ENCODE measurements at places on chromosomes 16 and 17.

- no peak for DNase-seq
These were observed 214.2 kb downstream of the MAF start for GRCh38 chr16:79386299-79386698.

DNA sequence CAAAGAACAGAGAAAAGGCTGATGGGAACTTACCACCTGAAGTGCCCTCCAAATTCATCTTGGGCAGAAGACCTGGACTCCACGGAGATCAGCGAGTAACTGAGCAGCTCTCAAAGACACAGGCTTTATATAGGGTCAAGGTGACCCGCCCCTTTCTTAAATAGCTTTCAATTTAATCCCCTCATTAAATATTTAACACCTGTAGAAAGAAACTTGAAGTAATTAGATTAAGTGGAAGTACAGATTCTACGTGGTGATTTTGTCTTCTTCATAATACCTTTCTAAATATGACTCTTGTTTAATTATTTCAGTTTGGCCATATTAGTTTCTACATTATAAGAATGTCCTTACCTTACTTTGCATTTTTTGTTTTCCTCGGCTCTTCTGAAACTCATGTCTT is at the start of gene DUXB:
Gene DUXB (minus strand): TSS at position 101 of the 400 bp plus-strand sequence. CDS start 43 bp downstream, at position 58.
- DNase-seq, result no peak

DNA sequence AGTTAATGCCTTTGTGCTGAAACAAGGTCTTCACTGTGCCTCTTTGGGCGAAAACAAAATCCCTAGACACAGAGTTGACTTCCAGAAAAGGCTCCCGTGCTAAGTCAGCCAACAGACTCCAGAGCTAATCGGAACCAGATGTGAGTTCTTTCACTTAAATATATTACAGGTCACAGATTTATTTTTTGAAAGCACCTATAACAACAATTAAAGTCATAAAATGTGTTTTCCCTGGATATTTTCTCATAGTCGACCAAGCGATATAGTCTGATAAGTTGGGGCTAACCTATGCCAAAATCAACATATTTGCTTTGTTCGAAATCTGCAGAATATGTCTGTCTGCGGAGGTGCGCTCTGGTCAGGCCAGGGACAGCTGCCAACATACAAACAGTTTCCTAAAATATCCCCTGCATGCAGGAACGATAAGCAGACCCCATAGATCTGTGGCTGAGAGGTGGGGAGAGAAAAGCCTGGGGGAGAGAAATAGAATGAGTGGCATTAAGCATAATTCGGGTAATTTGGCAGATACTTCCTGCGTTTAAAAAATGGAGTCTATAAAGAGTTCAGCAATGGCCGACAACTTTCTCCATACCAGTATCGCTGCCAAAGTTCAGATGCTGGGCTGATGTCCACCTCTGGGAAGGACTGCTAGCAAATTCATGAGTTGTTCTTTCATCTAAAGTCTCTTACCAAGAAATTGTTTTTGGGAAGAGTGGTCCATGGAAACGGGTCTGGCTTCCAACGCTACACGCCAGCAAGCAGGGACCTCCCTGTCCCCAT is 50.8 kb upstream of the MYH10 start:
- no peak for DNase-seq

GRCh38 chr16:4233431-4233830 is 8.4 kb downstream of the SRL start:
- no peak for DNase-seq

DNA sequence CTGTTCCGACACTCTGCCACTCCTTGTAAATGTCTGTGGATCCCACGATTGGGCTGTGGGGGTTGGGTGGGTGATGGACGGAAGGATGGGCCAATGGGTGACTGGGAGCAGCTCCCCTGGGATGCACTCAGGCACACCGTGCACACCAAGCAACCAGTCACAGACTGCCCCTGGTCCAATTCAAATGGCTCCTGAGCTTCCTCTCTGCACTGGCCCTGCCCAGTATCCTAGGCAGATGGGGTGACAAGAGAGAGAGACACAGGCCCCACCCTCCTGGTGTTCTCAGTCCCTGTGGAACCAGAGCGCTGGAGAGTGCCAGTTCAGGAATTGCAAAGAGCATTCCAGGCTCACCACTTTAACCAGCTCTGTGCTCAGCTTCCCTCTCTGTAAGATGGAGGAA is 32.8 kb downstream of the BEAN1 start:
- no peak for DNase-seq

GRCh38 chr16:66948134-66948836 is 12.8 kb upstream of the CES3 start:
- DNase-seq, result peak; percentile 58

DNA sequence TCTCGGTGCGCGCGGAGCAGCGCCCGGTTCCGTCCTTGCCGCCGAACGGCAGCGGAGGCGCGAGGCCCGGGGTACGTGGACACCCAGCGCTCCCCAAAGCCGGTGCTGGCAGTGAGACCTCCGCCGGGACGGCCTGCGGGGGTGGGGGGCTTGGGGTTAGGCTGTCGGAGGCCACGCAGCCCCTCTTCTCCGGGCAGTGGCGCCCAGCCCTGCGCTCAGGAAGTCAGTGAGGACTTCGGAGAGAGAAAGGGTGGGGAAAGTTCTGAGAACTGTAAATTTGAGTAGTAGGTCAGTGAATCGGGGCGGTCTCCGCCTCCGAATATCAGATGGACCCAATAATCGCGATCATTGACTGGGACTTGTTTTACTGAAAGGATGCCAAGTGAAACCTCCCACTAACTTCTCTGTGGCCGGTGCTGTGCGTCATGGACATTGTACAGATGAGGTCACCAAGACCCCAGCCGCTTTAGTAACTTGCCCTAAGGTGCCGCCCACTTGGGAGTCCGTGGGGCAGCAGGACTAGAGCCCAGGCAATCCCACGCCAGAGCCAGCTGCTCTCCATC is 468 bp downstream of the IL4R start:
- peak; percentile 64 for DNase-seq

- DNase-seq, result no peak
These were observed 43.4 kb downstream of the OSBPL7 start for GRCh38 chr17:47778184-47778635.

DNA sequence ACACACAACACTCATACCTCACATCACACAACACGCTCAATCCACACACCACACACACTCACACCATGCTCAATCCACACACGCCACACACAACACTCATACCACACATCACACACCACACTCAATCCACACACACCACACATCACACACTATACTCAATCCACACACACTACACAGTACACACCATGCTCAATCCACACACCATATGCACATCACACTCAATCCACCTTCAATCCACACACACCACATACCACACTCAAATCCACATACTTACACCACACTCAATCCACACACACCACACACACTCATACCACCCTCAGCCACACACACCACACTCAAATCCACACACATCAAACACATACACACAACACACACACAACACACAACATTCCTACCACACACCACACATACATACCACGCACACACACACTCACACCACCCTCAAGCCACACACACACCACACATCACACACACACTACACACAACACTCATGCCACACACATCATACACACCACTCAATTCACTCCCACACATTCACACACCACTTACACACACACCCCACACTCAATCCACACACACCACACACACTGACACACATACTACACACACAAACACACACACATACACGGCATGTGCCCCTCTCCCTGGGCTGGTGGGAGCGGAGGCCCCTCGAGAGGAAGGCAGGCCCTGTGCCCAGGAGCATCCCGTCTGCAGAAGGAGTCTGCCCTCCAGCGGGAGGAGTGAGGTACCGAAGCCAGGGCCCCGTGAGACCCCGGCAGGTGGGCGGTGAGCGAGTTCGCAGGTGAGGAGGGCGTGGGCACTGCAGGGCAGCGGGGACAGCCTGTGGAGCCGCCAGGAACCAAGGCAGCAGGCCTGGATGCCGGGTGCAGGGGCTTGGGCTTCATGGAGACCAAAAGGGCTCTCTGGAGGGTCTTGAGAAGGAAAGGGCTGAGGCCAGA is 33.1 kb upstream of the RPTOR start:
- no peak for DNase-seq

GRCh38 chr17:77602883-77603640 is 355.4 kb upstream of the TNRC6C start:
- no peak for DNase-seq

- DNase-seq, result no peak
These were observed 140.6 kb downstream of the MAP2K6 start for GRCh38 chr17:69555056-69555455.

DNA sequence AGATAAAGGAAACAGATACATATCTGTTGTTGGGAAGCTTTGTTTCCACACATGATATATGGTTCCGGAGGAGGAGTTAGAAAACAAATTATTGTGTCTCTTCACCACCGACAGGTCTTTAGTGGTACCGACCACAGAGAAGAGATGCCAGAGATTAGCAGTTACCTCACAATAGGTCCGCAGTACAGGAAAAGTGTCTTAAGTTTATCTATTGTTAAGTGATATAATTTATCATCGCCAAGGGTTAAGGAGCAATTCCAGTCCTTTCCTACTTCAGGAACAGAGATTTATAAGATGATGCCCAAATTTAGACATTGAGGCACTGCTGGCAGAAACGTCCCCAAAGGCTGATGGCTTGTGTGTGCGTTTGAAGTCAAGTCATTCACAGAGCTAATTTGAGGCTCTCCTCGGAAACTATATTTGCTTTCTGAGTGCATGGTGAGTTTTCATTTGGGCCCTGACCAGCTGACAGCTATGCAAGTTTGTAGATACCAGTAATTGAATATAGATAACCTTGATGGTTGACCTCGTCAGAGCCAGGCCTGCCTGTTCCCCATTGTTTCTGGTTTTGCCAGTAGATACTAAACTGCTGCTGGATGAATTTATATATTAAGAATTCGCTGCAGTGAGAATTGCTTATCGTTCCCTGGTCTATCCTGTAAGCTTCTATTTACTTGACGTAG is 196.4 kb upstream of the IRX3 start:
- DNase-seq, result no peak

DNA sequence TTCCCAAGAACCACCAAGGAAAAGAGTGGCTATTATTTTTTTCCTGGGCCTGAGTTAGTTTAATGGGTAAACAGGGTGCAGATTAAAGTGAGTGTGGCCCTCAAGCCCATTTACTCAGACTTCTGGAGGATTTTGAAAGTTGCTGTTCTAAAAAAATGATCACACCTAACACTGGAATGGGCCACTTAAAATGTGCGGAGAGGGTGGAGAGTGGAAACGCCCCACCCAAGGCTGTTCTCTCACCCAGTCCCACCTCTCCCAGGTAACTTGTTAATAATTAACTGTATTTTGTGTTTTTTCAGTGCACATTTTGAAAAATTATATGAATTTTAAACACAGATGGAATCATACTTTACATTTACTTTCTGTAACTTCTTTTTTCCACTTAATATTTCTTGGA is 5.4 kb downstream of the HIRIP3 start:
- no peak for DNase-seq

DNA sequence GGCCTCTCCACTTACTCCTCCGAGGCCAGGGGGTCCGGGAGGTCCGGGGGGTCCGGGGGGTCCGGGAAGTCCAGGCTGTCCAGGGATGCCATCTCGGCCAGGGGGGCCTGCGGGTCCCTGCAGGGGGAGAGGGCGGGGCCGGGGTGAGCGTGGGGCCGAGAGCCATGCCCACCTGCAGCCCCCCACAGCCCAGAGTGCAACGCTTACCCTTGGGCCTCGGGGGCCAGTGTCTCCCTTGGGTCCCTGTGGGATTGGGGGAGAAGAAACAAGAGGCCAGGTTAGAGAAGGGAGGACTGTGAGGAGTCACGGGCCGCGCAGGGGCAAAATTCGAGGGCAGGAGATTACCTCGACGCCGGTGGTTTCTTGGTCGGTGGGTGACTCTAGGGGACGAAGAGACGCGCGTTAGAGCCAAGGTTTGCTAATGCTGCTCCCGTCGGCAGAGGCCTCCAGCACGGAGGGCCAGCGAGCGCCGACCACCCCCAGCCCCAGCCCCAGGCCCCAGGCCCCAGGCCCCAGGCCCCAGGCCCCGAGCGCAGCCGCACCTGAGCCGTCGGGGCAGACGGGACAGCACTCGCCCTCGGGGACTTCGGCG is 2.1 kb downstream of the COL1A1 start:
- no peak for DNase-seq

GRCh38 chr17:68295086-68295485 is 3.8 kb downstream of the ARSG start:
- DNase-seq, result no peak

DNA sequence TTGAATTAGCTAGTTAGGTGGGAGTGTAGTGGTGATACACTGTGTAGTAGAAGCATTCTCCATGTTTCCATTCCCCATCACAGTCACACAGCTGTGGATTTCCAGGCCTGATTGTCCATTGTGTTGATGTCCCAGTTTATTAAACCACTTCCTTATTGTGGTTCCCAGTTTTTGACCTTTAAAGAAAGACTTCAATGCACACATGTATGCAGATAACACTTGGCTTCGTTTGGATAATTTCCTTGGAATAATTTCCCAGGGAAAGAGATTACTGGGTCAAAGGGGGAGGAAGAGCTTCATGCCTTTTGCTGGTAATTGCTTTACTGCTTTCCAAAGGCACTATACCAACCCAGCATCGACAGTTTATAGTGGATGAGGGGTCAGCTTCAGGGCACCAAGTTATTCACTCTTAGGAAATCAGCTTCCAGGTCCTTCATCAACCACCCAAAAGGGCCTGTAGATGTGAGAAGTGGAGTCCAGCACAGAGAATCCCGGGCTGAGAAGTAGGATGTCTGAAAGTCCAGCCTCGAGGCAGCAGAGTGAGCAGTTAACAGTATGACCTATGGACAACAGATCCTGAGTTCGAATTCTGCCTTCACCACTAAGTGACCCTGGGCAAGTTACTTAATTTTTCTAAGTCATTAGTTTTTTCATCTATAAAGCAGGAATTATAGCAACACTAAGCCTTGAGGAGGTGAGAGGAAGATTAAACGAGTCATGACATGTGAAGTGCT is 31.3 kb upstream of the TNS4 start:
- DNase-seq, result peak; percentile 50

DNA sequence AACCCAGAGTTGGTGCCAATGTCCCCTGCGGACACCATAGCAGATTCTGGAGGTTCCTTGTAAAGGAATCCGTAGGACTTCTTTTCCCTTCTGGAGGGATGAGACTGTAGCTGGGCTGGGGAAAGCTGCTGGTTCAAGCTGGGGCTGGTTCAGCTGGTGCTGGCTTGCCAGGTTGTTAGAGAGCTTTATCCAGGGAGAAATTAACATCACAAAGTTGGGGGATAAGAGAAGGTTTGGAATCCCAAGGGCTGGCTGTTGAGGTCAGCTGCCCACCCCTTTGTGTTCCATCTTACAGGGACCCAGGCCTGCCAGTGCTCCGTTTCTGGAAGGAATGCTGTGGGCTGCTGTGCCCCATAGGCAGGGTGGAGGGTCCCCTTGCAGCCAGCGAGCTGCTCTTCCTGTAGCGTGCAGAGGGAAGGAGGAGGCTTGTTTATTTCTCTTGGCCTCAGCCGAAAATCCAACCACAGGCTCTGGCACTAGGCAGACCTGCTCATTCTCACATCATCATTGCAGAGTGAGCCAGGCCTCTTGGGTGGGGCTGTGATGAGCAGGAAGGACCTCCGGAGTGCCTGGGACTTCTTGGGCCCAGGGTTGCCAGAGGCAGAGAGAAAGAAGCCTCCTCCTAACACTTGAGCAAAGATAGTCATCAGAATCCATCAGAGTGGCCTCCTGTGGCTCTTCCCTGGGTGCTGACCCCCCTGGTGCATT is 251.1 kb downstream of the SEC14L1 start:
- DNase-seq, result no peak

GRCh38 chr16:29308644-29309546 is 97.6 kb downstream of the NPIPB11 start:
- no peak for DNase-seq

- no peak for DNase-seq
These were observed 54.2 kb downstream of the BEAN1 start for GRCh38 chr16:66481081-66481942.

- DNase-seq, result no peak
These were observed 127.5 kb downstream of the SOCS1 start for GRCh38 chr16:11128211-11129141.

- no peak for DNase-seq
These were observed 143.1 kb downstream of the GSG1L start for GRCh38 chr16:27920391-27920891.

Data from small intestine (tissue), 16 donors.